ENCODE measurements at places on chromosomes 6 and 20.

DNA sequence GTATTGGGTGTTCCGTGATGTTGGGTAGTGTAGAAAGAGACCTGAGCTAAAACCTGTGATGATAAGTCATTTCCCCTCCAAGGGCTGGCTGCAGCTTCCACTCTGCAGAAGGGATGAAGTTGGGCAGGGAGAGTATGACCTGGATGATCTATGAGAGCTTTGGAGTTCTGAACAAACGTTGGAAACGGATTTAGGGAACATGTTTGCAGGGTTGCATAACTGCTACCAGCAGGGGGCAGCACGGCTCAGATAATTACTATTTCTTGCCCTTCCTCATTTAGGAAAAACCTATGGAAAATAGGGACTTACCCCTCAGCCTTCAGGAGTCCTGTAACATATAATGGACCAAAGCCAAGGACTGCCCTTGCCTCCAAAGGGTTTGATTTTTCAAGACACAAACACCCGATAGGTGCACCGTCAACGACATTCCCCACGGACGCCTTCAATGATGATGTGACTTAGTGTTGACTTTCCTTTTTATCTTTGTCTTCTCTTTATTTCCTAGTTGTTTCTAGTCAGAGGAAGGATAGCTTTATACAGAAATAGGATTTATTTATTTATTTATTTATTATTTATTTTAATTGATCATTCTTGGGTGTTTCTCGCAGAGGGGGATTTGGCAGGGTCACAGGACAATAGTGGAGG is 164.9 kb upstream of the SASH1 start:
- no peak for DNase-seq

DNA sequence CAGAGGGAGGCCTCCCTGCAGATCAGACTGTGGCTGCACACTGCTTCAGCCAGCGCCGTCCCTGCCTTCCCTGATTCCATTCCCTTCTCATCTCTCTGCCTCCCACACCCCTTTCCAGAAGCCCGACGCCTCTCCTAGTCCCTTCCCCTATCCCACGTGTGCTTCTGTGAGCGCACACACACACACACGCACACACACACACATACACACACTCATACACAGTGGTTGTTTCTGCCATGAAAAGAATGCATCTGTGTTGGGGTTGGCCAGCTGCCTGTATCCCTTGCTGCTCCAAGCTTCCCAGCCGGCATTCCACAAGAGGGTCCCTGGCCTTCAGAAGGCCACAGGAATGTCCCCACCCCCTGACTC is 51.7 kb downstream of the MOCS1 start:
- DNase-seq = no peak

- DNase-seq = no peak
Observed at GRCh38 chr6:68726337-68726736, 91.3 kb downstream of the ADGRB3 start.

- no peak for DNase-seq
Observed at GRCh38 chr6:40556881-40557280, 30.3 kb downstream of the LRFN2 start.

All from stimulated activated CD4-positive, alpha-beta T cell treated with anti-CD3 and anti-CD28 coated beads, TNF-alpha, amount 100 ng/mL, for 4 hours (primary cell).